AG04450 (cell line): ENCODE measurements at places on chromosomes 6 and 20. TPM values are rescaled to one million over a fixed set of nuclear protein-coding genes. Genes with fewer than 3 reads are reported as not detected.
A peak's percentile ranks its signal among the peaks of the same experiment; 100 is the strongest.

- no peak for DNase-seq
These were observed 21.2 kb upstream of the BTN1A1 start for GRCh38 chr6:26478985-26479278.

GRCh38 chr20:17572034-17572638, 2.3 kb downstream of the DSTN start:
- no peak for DNase-seq

Gene TP53TG5
- polyA plus RNA-seq = not detected in 2 replicates

GRCh38 chr20:50328996-50329898, 138.6 kb downstream of the CEBPB start:
- no peak for DNase-seq

Gene MAPK13
- polyA plus RNA-seq = 3.8 and 4.0 TPM in 2 replicates

DNA sequence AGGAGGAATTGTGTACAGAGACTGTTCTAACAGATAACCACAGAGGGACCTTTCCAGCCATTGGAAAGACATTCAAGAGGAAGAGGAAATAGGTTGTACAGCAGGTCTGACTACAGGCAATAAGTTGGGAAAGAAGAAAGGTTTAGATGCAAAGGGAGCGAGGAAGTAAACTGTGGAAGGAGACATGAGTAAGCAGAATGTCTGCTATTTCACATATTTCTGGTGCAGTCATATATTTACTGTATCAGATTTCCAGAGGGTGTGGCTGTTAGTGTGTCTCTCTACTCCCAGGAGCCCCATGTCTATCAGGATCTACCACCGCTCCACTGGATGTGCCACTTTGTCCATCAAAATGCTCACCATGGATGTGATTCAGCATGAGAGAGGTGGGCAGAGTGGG, 25.9 kb downstream of the MRS2 start:
- DNase-seq = peak; percentile 7

DNA sequence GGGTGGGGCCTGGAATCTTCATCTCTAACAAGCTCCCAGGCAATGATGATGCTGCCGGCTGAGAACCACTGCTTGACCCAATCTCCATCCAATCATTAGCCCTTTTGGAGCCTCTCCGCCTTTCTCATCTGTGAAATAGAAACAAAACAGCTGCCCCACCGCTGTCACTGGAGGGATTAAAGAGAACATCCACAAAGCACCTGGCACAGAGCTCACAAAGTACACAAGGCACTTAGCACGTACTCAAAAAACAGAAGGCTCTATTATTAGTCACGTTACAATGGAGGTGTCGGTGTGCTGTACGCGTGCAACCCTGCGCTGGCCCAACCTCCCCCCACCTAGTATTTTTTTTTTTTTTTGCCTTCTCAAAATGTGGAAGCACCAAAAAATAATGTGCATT, 213.5 kb upstream of the ARID1B start:
- no peak for DNase-seq

GRCh38 chr20:59211208-59211765, 47.7 kb downstream of the ZNF831 start:
- DNase-seq = no peak

DNA sequence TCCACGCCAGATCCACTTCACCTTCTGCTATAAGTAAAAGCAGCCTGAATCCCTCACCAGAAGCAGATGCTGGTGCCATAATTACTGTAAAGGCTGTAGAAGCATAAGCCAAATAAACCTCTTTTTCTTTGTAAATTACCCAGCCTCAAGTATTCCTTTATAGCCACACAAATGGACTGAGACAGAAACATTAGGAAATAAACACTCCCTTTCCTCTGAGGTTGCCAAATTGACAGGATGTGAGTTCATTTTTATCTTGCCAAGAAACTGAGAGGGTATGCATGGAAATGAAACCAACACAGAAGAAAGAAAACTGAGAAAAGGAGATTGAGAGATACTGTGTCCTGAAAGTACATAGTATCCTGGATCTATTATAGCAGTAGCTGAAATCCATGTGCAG, 481.2 kb downstream of the HAO1 start:
- DNase-seq = no peak
